ENCODE measurements at places on chromosomes 2 and 18.
A peak's percentile ranks its signal among the peaks of the same experiment; 100 is the strongest.

- DNase-seq = no peak
Observed at GRCh38 chr2:31996571-31997150, 14.1 kb downstream of the MEMO1 start.

DNA sequence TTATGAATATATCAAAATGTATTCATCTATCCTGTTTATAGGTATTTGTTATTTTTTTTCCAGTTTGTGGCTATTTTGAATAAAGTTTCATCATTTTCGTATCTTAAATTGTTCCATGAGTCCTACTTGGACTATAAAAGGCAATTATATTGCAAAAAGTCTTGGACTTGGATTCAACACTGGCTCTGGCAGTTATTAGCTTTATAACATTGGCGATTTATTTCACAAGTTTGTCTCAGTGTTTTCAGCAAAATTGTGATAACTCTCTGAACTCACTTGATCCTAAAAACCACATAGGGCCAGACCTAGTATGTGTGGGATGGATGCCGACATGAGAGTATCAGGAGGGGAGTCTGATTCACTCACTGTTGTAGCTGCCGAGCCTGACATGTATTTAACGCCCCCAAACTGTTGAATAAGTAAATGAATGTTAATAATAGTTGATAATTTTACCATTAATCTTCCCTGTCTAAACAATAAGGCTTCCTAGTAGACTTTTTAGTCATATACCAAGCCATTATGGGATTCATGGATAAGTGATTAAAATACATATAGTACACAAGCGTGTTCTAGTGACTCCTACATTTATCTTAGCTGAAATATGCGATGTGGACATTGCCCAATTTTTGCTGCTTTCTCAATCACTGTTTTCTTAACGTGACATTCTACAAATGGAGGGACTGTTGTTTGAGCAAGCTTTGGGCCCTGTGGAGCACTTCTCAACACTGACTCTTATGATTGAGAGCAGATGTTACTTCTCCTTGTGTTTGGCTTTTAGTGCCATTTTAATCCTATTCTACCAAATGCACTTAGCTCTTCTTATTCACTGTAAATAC, 907.6 kb downstream of the EPHA4 start:
- DNase-seq = no peak

DNA sequence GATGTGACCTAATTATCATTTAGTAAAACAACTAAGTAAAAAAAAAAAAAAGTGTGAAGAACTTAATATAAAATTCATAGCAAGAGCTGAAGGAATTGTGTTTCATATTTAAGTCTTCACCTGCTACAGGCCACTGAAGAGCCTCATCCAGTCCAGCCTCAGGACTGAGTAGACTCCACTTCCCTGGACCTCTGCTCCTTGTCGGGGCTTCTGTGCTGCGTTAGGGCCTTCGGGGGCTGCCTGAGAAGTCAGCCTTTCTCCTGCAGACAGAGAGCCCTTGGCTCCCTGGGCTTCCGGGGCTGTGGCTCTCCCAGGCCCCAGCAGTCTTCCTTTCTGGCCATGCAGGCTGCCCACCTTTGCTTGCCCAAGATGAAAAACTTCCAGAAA, 95.5 kb downstream of the MTCL1 start:
- no peak for DNase-seq

DNA sequence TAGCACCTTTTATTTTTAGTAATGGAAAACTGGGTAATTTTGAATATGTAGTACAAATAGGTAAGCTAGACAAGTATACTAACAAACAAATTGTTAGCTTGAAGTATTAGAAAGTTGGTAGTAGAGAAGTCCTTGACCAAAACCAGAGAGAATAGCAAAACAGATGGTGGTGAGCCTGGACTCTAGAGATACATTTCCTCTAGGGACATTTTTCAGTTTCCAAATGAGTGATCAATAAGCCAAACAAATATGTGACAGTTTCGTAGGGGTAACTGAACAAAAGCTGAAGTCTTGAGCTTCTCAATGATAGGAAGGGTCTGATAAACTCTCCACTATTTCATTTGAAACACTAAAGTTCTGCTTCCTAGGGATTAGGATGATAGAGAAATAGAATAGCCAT, 692.0 kb upstream of the FAM98A start:
- DNase-seq = no peak

GRCh38 chr2:181268174-181268867, 188.9 kb upstream of the ITGA4 start:
- no peak for DNase-seq

- DNase-seq = no peak
Observed at GRCh38 chr2:148814143-148814859, 60.7 kb upstream of the KIF5C start.

DNA sequence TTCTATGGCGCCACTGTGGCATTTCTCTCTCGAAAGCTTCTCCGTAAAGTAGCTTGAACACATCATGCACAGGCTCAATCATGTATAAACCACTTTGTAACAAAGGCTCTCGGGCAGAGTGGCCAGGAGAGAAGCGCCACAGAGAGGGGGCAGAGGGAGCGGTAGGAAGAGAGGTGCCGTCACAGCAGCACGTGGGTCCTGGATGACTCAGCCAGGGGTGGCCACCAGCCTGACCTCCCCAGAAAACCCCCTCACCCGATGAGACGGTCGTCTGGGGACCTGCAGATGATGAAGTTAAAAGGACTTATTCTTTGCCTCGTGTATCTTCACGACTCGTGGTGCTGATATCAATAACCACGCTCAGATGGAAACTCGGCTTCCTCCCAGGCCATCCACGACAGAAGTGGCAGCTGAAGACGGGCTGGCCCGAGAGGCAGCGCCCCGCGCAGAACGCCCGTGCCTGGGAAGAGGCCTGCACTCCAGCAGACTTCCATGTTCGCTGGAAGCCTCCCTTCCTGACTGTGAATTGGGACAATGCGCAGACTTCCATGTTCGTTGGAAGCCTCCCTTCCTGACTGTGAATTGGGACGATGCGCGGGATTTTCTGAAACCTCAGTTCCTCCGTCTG, 46.4 kb upstream of the MTCL1 start:
- no peak for DNase-seq

GRCh38 chr18:2027016-2027415, 544.3 kb downstream of the METTL4 start:
- no peak for DNase-seq

- no peak for DNase-seq
Observed at GRCh38 chr2:176285321-176285720, 16.1 kb downstream of the MTX2 start.

DNA sequence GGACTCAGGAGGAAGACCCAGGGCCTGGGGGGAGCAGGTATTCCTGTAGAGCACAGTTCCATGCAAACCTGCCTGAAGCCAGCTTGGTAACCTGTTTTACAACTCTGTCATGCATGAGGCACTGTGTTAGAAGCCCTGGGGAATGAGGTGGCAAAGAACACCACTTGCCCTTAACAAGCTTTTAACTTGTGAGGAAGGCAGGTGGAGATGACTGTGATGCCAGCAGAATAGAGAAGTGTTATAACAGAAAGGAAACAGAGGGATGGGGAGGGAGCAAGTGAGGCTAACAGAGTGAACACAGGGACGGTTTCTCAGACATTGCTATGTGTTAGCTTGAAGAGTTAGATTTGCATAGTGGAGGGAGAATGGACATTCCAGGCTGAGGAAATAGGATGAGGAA, 11.5 kb upstream of the IL1A start:
- DNase-seq = no peak

- no peak for DNase-seq
Observed at GRCh38 chr2:104102615-104103014, 751.3 kb upstream of the POU3F3 start.

- DNase-seq = no peak
Observed at GRCh38 chr2:86223927-86224560, 24.8 kb downstream of the MRPL35 start.

DNA sequence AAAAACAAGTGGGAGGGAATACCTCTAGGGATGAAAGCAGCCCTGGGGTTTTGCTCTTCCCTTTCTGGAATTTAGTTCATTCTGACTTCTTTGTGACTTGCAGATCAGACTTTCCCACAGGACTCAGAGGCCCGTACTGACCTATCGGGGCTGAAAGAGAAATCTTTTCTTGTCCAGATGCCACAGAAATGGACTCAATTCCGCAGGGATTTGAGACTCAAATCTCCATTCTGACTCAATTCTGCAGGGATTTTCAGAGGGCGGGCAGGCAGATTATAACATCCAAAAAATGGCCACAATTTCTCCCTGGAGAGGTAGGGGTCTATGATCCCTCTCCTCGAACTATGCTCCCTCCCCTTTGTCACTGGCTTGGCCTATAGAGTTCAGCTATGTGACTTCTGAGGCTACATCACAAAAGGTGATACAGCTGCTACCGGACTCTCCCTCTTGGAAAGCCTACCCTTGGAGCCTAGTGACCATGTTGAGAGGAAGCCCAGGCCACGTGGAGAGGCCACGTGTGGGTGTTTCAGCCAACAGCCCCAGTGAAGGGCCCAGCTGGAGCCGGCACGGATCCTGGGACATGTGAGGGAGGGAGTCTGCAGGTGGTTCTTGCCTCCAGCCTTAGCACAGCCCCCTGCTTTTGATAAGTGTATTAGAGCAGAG, 4.8 kb upstream of the EFHD1 start:
- no peak for DNase-seq

DNA sequence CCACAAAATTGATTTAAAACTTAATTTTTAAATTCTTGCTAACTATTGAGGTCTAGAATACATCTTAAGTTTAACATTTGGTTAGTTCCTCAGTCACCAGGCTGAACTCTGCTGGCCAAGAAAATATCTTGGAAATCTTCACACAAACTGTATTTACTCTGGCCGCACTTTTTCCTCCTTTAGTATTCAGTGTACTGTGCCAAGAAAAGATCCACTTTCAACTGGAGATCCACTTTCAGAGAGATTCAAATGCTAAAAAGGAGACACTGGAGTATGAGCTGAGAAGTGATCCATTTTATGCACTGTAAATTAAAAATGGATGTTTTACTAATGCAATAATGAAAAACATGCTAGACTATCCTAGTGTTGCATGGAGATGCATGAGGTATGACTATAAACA, 98.1 kb downstream of the ANTXR1 start:
- DNase-seq = no peak

- no peak for DNase-seq
Observed at GRCh38 chr2:236073867-236074655, 94.1 kb downstream of the GBX2 start.

DNA sequence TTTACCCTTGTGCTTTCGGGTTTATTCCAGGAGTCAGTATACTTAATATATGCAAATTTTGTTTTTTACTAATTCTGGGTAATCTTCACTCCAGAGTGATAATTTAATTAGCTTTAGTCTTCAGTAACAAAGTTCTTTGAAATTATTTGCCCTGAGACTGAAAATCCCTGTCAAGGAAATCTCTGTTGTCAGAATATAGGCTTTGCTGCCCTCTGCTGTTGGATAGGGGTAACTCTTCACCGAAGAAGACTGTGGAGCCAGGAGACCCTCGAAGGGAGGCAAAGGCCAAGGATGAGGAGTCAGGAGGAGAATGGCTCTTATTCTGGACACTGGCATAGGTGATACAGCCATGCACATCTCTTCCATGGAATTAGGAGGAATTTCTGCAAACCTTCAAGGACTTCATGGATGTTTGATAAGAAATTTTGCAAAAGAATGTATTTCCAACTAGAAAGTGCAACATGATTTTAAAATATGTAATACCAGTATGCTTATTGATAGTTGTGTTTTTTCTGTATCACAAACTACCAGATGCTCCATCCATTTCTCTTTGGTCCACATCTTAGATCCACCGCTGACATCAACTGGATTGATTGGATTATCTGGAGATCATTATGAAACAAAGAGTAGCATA, 182.3 kb downstream of the RDH14 start:
- peak; percentile 1 for DNase-seq

DNA sequence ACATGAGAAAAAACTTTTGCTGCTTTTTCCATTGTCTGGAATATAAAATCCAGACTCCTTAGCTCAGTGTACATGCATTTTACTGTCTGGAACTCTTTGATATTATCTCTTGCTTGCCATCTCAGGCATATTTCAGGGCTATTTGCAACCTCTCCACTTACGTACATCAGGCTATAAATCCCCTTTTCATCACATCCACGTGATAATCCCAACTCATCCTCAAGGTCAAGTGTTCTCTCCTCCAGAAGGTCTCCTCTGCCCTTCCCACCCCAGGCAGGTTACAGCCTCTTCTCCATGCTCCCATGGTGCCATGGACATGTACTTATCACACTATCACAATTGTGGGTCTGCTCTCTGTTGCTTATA, 202.5 kb upstream of the RBMS1 start:
- no peak for DNase-seq

DNA sequence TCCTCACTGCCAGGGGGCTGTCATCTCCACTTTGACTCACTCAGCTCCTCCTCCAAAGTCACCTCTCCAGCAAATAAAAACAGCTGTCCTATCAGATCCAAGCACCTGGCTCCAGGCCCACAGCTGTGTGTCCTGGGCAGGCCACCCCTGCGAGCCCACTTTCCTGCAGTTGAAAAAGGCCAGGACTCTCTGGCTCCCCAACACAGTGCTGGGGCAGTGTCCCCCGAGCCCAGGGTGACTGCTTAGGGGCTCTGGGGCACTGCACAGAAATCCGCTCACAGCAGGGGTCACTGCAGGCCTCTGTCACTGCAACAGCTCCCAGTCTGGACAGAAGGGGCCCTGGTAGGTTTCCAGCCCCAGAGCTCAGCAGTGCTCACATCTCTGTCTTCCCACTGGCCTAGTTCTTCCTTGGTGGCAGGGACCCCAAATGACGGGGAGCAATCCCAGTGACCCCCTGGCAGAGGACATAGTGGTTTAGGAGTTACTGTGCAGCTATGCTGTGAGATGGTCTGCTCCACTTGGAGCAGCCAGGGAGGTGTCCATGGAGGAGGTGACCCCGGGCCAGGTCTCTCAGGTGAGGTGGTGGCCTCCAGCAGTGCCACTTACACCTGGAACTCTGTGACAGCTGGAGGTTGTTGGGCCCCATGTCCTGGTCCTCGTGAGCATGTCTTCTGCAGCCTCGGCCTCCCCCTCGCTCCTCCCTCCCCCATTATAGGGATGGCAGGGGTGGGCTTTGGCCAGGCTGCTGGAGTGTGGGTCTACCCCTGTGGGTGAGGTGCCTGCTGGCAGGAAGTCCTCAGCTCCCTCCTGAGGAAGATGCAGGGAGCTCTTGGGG, 35.5 kb downstream of the HS6ST1 start:
- DNase-seq = no peak

DNA sequence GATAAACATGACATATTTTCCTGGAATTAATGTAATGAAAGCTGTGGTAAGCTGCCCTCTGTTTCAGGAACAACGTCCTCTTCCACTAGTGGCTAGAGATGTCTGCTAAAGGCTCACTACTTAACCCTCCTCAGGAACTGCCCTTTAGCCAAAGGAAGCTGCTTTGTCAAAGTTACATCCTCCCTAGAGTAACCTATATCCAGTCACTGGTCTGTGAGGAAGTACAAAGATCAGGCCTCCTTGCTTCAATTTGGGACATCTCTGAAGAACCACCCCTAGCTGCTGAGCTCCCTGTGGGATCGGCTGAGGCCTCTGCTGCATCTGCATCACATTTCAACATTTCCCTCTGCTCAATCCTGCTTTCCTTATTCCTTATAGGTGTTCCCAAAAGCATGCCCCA, 107.8 kb downstream of the PRELID3A start:
- DNase-seq = no peak

- DNase-seq = no peak
Observed at GRCh38 chr2:239792405-239793084, 232.6 kb downstream of the NDUFA10 start.

- DNase-seq = no peak
Observed at GRCh38 chr18:5498452-5498851, 45.3 kb downstream of the EPB41L3 start.

GRCh38 chr2:197672371-197672893, 3.0 kb downstream of the RFTN2 start:
- DNase-seq = no peak

Data from NCI-H1092 (cell line).